SHP77 treated with DMSO at 0.1 percent for 48 hours (cell line): ENCODE measurements at places on chromosomes 2 and 18.

- DNase-seq: no peak
Observed at GRCh38 chr2:239318151-239318611, 82.6 kb downstream of the HDAC4 start.

DNA sequence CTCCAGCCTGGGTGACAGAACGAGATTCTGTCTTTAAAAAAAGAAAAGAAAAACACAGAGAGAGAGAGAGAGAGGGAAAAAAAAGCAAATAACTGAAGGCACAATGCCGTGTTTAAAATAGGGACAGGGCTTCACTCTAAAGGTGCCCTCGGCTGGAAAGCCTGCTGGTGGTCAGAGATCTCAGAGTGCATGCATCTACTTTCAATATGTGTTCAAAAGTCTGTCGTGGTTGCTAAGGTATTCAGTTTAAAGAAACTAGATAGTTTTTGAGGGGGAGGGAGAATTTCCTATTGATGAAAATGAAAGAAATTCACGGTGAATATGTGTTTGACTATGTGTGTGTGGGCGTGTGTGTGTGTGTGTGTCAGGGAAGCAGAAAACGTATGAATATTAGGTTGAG, 11.0 kb upstream of the CBLN2 start:
- no peak for DNase-seq

DNA sequence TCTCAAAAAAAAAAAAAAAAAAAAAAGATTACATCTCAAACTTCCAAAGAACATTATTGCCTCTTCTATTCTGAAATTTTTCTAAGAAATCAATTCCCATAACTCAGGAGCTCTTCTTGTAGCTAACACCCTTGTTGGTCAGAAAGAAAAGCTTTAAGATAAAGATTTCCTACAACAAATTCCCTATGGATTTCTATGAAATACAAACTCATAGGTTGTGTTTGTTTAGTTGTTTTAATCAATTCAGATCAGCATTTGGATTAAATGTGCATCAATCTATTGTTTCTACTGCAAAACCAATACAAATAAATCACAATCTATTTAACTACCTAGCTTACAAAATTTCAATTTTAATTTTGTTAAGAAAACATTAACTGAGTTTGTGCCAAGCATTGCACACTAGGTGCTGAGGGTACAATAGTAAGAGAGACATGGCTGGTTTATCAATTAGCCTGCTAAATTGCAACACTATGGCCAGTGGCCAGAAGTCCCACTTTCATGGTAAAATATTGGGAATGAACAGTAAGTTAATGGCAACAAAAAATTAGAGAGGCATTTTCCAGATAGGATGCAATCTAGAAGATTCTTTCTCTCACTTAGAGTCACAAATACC, 80.2 kb upstream of the MYCN start:
- no peak for DNase-seq

DNA sequence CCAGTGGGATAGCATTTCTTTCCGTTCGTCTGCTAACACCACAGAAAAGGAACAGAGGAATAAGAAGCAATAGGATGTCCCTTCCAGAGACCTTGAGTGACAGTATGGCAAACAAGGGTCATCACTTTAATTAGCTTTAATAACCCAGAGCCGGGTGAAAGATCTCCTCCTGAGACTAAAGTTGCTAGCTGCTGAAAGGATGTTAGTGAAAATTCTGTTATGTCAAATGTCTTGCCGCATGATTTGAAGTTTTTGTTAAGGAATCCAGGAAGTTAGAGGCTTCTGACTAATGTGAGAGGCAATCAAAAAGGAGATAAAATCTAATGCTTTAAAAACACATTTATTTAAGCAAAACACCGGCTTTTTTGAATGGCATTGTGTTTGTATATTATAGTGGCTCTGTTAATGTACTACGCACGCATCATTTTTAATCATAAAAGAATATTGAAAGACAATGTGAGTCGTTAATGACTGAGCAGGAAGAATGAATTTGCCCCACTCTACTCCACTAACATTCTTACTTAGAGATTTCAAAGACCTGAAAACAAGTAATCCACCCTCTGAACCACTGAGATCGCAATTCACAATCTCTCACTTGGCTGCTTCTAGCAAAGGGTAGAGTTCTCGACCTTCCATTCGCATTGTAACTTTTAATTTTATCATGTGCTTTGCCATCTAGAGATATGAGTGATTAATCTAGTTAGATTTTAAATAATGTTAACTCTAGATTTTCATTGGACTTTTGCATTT, 536.6 kb downstream of the LRRTM4 start:
- no peak for DNase-seq

DNA sequence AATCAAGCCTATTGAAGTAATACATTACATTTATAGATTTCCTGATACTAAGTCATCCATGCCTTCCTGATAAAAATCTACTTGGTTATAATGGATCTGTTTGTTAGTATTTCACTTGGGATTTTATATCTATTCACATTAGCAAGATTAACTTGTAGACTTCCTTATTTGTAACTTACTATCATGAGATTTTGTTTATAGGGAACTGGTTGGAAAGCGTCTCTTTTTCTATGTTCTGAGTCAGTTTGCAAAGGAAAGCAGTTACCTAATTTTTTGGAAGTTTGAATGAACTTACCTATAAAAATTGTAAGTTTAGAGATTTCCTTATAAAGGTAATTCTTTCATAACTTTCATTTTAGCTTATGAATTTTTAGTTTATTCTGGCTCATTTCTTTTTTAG, 141.4 kb downstream of the SMAD7 start:
- DNase-seq: no peak

GRCh38 chr2:208466151-208466919, 59.7 kb downstream of the PTH2R start:
- peak; percentile 17 for DNase-seq

DNA sequence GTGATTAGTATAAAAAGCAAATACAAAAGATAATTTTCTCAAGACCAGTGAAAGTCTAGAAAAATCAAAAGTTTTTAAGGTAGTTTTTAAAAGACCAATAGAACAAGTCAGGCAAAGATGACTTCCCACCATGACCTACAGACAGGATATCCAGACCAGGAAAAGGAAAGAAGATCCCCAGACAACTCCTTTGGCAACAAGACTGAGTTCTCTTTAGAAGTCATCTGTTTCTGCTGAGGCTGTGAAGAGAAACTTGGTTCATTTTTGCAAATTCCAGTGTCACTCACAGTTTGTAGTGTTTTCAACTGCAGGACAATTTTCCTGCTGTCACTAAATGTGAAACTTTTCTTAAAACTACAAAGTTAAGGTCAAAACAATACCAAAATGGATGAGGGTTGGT, 240.9 kb upstream of the SIX2 start:
- DNase-seq: no peak

DNA sequence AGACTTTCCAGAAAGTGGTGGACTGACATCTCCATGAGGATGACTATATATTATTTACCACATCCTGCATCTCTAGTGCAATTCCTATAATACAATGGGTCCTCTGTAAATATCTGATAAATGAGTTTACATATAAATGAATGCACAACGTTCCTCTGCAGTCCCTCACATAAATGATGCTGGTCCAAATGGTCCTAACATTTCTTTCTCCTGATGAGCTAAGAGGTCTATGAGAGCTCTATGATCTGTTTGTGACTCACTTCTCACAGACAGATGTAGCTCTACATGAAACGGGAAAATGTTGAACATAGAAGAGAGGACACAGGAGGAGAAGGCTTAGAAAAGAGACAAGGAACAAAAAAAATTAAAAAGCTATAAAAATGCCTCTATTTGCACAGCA, 201.2 kb upstream of the PIK3C3 start:
- DNase-seq: no peak

GRCh38 chr18:45202061-45202460, 413.2 kb upstream of the SLC14A2 start:
- no peak for DNase-seq

DNA sequence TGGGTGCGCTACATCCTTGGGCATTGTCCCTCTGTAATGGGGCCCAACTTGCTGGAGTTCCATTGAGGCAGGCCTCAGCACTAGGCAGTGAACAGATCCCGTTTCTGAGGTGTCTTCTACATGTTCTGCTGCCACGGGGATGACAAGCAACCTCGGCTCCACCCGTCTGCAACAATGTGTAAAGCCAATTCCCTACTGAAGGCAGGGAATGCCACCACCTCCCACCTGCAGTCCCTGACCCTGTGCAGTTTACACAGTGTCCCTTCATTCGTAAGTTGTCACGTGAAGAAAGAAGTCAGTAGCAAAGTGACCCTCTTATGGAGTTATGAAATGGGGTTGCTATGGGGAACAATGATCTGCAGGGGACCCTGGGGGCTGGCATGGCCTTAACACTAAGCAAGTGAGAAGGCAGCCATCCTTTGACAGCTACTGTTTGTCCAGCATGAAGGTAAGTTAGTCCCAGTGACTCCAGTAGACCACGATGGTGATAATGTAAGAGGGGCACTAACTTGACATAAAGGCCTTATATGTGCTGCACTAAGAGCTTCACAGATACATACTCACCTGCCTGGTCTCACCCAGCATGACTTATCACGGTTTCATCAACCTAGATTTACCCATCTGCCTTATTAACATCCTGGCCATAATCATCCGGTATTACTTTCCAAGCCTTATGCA, 130.6 kb upstream of the ZSWIM2 start:
- DNase-seq: no peak

- no peak for DNase-seq
Observed at GRCh38 chr2:75466708-75467311, 93.9 kb downstream of the EVA1A start.

GRCh38 chr2:80028051-80028450, 276.5 kb downstream of the LRRTM1 start:
- no peak for DNase-seq

DNA sequence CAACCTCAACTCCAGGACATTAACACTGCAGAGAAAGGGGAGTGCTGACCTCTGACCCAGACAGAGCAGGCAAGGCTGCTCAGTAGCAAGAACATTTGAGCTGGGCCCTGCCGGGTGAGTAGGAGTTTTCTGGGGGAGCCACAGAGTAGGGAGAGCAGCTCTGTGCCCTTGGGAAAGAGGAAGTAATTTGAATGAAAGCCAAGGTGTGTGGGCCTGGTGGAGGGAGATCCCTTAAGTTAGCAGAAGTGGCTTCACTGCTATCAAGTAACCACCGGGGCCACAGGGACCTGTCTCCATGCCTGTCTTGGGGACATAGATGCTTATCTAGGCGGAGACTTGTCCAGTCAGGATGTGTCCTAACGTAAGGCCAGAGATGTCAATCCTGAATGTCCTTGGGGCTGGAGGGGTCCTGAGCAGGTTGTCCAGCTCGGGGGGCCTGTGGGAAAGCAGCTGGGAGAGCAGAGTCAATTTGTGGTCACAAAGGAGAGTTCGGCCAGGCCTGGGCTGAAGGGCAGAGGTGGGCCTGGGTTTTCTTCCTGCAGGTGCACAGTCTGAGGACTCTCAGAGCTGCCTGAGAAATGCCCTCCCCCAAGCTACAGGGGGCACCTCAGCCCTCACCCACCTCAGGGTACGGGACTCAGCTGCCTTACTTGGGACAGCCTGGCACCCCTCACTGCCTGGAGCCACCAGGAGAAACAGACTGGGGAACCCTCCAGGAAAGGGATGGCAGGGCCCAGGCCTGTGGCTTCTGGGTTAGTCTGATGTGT, 15.0 kb upstream of the OTOF start:
- DNase-seq: no peak

- DNase-seq: no peak
Observed at GRCh38 chr2:77922567-77922966, 400.4 kb upstream of the LRRTM4 start.

- no peak for DNase-seq
Observed at GRCh38 chr2:170176212-170176611, 1.7 kb upstream of the MYO3B start.

DNA sequence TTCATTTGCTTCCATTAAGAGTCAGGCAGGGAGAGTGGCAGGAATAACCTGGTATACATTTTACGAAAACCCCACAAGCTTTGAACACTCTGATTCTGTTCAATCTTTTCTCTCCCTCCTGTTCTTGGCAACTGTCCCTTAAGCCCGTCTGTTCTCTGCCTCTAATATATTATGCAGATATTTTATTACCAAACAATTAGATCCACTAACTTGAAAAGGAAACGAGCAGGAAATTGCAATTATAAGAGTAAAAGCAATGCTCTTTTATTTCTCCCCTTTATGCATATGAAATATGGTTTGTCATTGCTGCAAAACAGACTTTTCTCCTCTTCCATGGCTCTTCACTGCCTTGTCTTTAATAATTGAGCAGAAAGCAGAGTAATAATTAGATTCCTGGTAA, 149.1 kb upstream of the CELF4 start:
- DNase-seq: no peak

DNA sequence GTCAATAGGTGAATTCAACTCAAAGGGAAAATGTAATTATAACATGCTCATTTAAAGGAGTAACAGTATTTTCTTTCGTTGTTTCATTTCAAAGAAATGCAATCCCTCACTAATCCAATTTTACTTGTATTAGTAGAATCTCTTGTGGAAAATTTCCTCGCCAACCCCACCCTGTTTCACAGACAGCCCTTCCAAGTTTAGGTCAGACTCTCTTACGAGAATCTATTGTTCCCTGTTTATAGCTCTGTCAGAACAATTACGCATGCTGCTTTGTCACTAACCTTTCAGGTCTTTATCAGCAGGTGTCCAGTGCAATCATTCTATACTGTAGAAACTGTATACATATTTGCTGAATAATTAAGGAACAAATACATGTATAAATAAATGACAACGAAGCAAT, 657.8 kb upstream of the LINC00305 start:
- no peak for DNase-seq

DNA sequence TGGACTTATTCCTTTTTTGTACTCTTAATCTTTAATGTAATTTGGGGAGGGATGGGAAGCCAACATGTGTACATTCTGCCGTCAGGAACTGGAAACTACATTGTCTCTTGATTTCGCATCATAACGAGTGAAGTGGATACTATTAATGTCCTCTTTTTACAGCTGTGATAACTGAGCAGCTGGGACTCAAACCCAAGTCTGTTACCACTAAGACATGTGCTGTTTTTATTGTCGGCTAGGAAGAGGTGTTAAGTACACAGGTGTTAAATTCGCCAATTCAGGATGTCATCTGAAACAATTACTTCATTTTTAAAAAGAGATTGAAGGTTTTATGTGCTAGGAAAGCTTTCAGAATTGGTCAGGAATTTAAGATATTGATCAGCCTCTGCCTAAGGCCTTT, 6.9 kb downstream of the GMCL1 start:
- DNase-seq: no peak

GRCh38 chr18:26901020-26901419, 35.5 kb upstream of the AQP4 start:
- DNase-seq: no peak

- no peak for DNase-seq
Observed at GRCh38 chr2:137190411-137191195, 425.3 kb downstream of the THSD7B start.

GRCh38 chr2:17476064-17476463, 42.2 kb downstream of the RAD51AP2 start:
- no peak for DNase-seq
